Neural progenitor cell (in vitro differentiated cells): ENCODE measurements at places on chromosomes 5 and 9. TPM values are rescaled to one million over a fixed set of nuclear protein-coding genes. Genes with fewer than 3 reads are reported as not detected.

DNA sequence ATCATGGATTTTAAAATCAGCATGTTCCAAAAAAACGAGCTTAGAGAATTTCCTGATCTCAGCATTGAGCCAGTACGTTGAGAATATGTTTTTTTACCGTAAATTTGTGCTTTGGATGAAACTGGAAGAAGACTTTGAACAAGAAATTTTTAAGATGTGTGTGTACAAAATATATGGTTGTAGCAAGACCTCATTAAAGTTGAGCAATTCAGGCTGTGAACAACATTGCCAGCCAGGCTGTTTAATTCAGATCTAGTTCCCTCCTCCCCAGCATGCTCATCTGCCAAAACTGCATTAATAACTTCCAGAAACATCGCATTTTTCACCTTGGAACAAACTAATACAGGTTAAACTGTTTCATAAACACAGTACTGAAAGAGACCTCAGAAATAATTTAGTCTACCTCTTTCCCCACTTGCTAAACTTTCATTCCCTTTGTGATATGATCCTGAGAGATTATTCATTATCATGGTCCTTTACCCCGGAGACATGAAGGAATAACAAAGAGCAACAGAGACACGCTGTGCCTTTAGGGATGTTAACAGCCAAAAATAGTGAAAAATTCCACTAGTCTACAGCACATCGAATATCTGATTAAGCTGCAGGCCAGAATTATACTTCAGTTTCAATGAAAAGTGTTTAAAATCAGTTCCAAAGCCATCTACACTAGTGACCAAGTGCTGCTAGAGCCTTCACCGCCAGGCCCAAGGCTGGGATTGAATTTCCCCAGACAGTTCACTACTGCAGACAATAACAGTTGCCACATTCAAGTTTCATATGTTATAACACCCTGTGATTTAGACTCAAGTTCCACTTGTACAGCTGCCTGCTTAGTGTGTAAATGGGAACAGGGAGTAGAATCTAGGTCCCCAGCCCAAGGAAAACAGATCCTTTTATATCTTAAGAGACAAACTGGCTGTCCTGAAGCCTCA lies 89.6 kb downstream of the EFNA5 start:
- no peak for DNase-seq

GRCh38 chr5:101662263-101662662 lies 633.8 kb downstream of the SLCO4C1 start:
- DNase-seq: no peak

GRCh38 chr5:97193355-97193688 lies 10.3 kb upstream of the RIOK2 start:
- DNase-seq: no peak

DNA sequence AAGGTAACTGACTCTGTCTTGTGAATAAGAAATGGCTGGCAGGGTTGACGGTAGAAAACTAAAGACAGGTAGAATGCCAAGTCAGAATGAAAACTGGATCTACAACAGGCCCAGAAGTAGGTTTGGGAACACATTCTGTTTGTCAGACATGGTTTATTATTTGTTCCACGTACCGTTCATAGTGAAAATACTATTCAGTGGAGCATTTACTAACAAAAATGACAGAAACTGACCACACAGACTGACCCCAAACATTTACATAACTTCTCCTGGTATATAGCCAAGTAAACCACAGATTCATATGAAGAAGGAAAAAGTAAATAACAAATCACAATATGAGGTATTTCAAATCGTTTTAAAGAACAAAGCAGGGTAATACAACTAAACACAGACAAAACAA lies 73.7 kb downstream of the SLC38A9 start:
- DNase-seq: no peak

KCNV2 gene
- not detected in 2 replicates for total RNA-seq
